Osteocyte (in vitro differentiated cells): ENCODE measurements at places on chromosomes 7 and 10. TPM values are rescaled to one million over a fixed set of nuclear protein-coding genes. Genes with fewer than 3 reads are reported as not detected.

FGFR2 gene
- 8.0 and 10.3 TPM in 2 replicates for total RNA-seq

COX19 gene
- total RNA-seq = 11.2 and 11.4 TPM in 2 replicates

FGL2 gene
- 0.08 and 0.16 TPM in 2 replicates for total RNA-seq

DNA sequence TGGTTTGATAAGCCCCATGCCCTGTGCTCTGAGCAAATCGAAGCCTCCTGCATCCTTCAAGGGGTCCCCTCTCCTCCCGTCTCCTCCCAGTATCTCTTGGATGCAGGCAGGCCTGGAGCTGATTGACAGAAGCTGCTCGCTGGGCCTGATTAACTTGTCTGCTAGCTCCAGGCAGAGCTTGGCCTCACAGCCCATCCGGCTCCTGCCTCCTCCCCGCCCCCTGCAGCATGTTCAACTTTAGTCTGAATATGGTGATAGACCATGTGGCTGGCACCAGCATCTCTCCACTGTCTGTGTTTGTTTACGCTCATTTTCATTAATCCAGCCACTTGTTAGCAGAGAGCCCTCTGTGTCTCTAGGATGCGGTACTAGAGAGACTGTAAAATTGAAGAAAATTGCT is 432.2 kb downstream of the DPP6 start:
- no peak for DNase-seq

- no peak for DNase-seq
Measured at GRCh38 chr10:103936022-103936421, 18.0 kb upstream of the STN1 start.

GRCh38 chr7:101826081-101826835 is 8.8 kb downstream of the CUX1 start:
- DNase-seq = no peak

- DNase-seq = no peak
Measured at GRCh38 chr10:47325303-47326291, 3.3 kb downstream of the GDF2 start.

- DNase-seq = no peak
Measured at GRCh38 chr10:51319173-51319435, 244.8 kb downstream of the PRKG1 start.

GRCh38 chr10:3193751-3194150 is 21.2 kb upstream of the PITRM1 start:
- peak; percentile 7 for DNase-seq
